Fibroblast of skin of left quadriceps (primary cell): ENCODE measurements at places on chromosomes 4 and X.
A peak's percentile ranks its signal among the peaks of the same experiment; 100 is the strongest.

DNA sequence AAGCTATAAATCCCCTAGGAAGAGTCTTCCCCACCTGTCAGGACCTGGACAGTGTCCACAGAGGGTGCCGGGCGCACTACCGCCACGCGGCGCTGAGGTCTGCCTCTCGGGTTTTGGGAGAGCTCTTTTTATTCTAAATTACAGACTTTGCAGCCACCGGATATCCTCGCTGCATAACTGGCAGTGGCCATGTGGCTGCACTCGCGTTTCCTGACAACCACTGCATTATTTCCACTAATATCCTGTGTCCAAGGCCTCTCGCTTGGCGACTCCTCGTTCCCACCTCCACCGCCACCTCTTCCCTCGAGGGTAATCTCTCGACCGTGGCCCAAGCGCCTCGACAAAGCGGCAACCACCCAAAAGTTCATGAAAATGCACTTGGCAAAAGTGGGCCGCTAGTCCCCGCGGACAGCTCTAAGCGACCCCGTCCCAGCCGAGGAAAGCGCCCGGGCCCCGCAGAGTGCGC lies 512 bp upstream of the TMEM131L start:
- no peak for DNase-seq

- no peak for DNase-seq
Measured at GRCh38 chrX:74280759-74281158, 23.2 kb upstream of the ZCCHC13 start.

DNA sequence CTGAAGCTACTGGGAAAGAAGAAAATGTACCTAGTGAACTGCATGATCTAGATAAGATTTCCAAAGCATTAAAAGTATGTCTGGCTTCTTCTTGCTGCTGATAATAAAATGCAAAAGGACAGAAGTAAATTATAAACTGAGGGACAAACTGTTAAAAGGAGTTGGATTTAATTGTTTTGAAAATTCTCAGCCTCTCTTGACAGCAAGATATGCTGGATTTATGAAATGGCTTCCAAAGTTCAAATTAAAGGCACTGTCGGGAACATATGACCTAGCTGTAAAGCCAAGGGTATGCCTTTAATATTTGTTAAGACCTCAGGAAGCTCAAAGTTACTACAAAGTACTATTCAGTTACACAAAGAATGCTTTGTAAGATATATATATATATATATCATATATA lies 46.1 kb upstream of the CABS1 start:
- no peak for DNase-seq

DNA sequence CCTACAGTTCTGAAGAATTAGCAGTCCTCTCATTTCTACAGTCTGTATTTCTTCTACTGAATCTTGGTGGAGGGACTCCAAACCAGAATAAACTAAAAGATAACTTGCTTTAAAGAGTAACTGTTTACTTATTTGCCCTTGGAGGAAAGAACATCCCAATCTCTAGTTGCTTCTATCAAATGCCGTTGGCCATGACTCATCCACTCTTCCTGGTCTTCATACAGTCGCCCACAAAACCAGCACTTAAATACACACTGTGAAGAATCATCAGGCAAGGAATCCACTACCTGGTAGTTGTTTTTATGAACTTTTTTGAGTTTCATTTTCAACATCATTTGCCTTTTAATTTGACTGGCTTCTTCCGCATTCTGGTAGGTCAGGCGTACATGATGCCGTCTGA lies 14.2 kb downstream of the ZNF518B start:
- no peak for DNase-seq

GRCh38 chrX:26915064-26915463 lies 548.1 kb downstream of the PPP4R3C start:
- no peak for DNase-seq

- DNase-seq, result no peak
Measured at GRCh38 chr4:11488657-11489452, 60.2 kb upstream of the HS3ST1 start.

DNA sequence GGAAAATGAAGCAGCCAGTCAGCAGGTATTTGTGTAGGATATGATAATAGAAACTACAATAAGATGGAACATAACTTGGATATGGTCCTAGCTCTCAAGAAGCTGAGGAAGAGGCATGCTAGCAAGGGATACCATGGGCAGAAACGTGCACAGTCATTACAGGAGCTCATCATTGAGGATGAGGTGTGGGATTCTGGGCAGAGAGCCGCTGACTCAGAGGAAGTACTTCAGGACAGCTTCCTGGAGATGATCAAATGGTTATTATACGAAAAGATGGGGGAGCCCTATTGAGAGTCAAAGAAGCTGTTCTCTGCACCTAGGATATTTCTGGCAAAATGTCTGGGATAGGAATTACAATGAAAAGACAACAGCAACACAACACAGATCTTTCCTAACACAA lies 116.0 kb upstream of the PDE5A start:
- no peak for DNase-seq

DNA sequence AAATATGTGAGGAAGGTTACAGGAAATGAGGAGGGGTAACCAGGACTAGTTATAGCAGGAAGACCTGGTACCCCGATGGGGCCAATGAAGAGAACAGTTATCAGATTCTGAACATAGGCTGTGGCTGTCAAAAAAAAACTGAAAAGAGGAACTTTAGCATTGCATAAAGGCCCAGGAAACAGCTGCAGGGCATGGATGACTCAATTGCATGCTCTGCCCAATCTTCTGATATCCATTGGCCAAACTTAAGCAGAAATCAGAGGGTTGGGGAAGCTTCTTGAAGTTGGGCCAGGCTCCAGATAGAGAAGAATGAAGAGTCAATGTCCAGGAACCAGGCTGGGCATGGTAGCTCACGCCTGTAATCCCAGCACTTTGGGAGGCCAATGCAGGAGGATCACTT lies 1222.4 kb upstream of the PRKX start:
- no peak for DNase-seq

DNA sequence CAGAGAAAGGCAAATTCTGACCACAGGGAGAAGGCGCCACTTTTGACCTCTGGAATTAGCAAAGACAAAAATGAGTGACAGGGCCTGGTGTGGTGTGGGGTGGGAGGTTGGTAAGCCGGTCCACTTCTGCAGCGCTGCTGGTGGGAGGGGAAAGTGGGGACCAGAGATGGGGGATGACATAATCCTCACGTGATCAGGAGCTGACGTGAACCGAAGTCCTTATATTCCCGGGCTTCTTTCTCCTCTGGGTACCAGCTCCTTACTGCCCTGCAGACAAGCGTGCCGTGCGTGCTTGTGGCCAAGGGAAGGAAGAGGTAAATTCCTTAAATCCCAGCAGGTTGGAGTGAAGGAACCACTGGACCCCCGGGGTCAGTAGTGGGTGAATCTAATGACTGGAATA lies at the start of gene TCEAL7:
TCEAL7 (plus strand) TSS at position 249 of the 400 bp plus-strand sequence. CDS start 1,165 bp downstream, outside the sequence.
- peak; percentile 6 for DNase-seq

DNA sequence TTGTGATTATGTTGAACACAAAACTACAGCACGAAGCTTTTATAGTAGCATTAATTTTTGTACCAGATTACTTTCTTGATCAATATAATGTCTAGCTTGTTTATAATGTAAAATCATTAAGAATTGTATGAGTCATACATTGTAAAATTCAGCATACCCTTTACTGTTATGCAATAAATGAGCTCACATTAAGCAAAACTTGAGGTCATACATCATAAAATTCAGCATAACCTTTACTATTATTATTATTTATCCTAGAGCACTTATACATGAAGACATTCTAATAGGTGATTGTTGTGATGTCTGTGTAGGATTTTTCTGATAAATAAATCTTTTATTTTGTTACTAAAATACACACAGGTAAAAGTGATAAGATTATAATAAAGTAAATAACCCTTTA lies 49.4 kb downstream of the DTHD1 start:
- DNase-seq, result no peak

- no peak for DNase-seq
Measured at GRCh38 chrX:110437686-110438085, 79.0 kb downstream of the RTL9 start.

GRCh38 chr4:41288254-41288653 lies 31.5 kb downstream of the UCHL1 start:
- DNase-seq, result no peak

- DNase-seq, result no peak
Measured at GRCh38 chr4:147334478-147334877, 146.4 kb upstream of the EDNRA start.

GRCh38 chr4:164081371-164081770 lies 586.9 kb downstream of the TMA16 start:
- DNase-seq, result no peak

- DNase-seq, result no peak
Measured at GRCh38 chr4:31645236-31645635, 925.1 kb downstream of the PCDH7 start.

DNA sequence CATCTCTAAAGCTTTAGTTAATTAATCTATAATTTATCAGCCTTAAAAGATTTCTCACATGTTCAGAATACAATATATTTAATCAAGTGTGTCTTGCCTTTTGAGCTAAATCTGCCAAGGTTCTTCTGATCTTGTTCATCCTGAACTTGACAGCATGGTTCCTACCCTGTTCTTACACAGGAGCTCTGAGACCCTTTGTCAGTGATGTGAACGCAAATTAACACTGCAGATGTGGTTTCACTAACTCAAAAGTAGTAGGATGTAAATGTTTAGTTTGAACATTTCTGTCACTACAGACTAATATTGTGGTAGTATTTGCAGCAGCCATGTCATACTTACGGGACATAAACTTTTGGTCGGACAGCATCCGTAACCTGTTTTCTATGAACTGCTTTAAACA lies 59.4 kb downstream of the SMARCAD1 start:
- DNase-seq, result no peak

GRCh38 chr4:89123451-89123851 lies 12.1 kb downstream of the TIGD2 start:
- no peak for DNase-seq

GRCh38 chr4:139511320-139511719 lies 44.7 kb downstream of the SETD7 start:
- DNase-seq, result no peak

GRCh38 chr4:4866866-4867374 lies 7.5 kb downstream of the MSX1 start:
- no peak for DNase-seq

DNA sequence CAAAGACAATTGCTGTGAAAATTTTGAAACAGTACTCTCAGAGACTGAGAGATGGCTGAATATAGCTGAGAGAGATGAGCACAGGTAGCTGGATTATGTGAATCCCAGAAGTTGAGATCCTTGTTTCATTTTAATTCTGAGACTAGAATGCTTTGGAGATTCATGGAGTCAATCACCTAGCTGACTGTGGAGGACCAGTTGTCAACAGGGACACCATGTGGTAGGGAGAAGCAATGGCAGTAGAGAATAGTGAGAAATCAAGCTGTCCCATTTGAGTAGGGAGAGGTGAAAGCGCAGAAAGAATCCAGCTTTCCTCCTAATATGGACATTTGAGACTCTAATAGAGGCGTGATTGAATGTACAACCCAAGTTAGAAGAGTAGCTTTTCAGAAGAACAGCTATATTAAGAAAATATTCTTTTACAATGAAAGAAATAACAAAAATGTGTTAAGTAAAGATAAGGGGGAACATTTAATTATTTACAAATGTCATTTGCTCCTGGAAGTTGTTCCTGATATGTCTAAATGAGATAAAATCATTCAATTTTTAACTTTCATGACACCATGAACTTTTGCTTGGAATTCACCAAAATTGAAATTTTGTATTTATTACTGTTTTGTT lies 30.3 kb upstream of the GLRB start:
- DNase-seq, result peak; percentile 57

GRCh38 chr4:170026253-170027021 lies at the start of gene MFAP3L:
TSS of gene MFAP3L (minus strand) at chr4:170026395. CDS start at chr4:170005877, 20,518 bp downstream.
- peak; percentile 86 for DNase-seq

DNA sequence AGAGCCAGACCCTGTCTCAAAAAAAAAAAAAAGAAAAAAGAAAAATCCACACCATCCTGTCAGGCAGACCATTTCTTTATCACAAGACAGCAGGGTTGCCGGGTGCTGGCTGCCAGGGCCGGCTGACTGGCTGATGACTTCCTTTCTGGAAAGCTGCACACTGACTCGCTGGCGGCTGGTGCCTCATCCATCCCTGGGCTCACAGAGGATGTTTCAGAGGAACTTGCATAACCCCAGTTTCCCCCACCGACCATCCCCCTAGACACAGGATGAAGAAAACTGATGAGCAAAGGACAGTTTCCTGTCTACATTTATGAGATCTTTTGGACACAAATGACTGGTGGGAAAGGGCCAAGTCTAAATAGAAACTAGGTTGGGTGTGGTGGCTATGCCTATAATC lies 14.1 kb downstream of the HPSE start:
- DNase-seq, result peak; percentile 27

DNA sequence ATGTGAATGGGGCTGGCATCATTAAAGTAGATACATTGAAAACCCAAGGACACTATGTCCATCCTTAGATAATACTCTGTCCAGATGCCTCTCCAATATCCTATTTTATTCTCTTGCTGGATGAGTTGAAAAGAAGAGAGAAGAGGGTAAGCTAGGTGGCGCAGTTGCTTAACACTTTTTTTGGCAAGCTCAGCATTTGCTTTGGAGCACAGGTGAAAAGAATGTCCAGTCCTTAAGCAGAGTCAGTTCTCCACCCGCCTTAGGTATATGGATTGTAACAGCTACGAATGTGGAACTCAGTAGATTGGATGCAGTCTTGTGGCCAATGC lies 208.4 kb downstream of the NWD2 start:
- no peak for DNase-seq

- DNase-seq, result peak; percentile 8
Measured at GRCh38 chrX:65706041-65706828, 38.8 kb downstream of the MSN start.

DNA sequence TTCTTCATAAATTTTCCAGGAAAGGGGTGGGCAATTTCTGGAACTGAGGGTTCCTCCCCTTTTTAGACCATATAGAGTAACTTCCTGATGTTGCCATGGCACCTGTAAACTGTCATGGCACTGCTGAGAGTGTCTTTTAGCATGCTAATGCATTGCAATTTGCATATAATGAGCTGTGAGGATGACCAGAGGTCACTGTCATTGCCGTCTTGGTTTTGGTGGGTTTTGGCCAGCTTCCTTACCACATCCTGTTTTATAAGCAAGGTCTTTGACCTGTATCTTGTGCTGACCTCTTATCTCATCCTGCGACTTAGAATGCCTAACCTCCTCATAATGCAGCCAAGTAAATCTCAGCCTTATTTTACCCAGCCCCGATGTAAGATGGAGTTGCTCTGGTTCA lies 577.8 kb downstream of the NLGN4X start:
- DNase-seq, result no peak

DNA sequence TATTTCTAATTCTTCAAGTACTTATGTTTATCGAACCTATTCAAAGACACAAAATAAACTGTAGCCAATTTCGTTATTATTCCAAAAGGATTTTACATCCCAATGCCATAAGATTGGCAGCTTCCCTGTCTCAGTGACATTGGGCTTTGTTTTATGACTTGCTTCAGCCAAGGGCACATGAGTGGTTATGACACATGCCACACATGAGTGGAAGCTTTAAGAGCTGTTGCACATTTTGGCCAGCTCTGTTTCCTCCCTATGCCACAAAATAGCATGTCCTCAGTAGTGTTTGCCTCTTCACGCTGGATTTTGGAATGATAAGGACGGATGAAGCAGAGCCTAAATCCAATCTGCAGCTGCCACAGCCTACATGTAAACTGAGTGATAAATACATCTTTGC lies 21.9 kb downstream of the SEC24D start:
- no peak for DNase-seq

GRCh38 chr4:22515145-22515887 lies 550 bp downstream of the ADGRA3 start:
- DNase-seq, result peak; percentile 35

GRCh38 chr4:124212815-124213630 lies 499.5 kb downstream of the ANKRD50 start:
- no peak for DNase-seq

GRCh38 chrX:19156186-19156585 lies 33.9 kb upstream of the ADGRG2 start:
- no peak for DNase-seq

GRCh38 chr4:129748991-129749390 lies 653.0 kb downstream of the C4orf33 start:
- DNase-seq, result no peak
